ENCODE measurements at places on chromosomes 12 and 14.

DNA sequence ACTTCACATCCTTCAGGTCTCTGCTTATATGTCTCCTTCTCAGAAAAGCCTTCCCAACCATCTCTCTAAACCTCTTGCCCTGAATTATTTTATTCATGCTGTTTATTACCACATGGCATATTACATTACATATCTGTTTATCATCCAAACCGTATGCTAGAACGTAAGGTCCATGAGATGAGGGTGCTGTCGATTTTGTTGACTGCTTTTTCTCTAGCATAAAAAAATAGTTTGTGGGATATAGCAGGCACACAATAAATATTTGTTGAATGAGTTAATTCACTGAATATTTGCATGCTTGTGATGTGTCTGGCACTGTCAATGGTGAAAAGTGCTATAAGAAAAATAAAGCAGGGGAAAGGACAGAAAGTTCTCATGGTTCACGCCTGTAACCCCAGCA lies 22.9 kb downstream of the SAMD4A start:
- no peak for DNase-seq

- no peak for DNase-seq
These were observed 29.8 kb downstream of the GPATCH2L start for GRCh38 chr14:76181546-76181945.

DNA sequence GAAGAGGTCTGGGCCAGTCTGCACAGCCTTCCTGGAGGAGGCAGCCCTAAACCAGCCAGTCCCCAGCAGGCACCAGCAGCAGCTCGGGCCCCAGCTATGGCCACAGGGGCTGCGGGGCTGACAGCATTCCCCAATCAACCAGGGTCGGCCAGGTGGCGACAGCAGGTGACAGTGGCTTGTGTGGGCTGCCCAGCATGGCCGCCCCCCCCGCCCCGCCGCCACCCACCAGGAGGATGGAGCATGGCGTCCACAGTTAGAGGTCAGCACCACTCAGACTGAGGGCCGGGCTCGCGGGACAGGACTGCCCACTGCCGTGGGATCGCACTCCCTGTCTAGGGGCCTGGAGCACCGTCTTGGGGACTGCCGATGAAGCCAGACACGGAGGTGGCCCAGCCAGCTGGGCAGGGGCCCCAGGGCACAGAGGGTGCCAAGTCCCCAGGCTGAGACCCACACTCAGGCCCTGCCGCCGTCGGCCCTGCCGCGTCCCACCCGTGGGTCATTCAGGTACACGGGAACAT lies 15.0 kb downstream of the AKT1 start:
- no peak for DNase-seq

GRCh38 chr14:75312341-75312740 lies 33.7 kb downstream of the FOS start:
- no peak for DNase-seq

DNA sequence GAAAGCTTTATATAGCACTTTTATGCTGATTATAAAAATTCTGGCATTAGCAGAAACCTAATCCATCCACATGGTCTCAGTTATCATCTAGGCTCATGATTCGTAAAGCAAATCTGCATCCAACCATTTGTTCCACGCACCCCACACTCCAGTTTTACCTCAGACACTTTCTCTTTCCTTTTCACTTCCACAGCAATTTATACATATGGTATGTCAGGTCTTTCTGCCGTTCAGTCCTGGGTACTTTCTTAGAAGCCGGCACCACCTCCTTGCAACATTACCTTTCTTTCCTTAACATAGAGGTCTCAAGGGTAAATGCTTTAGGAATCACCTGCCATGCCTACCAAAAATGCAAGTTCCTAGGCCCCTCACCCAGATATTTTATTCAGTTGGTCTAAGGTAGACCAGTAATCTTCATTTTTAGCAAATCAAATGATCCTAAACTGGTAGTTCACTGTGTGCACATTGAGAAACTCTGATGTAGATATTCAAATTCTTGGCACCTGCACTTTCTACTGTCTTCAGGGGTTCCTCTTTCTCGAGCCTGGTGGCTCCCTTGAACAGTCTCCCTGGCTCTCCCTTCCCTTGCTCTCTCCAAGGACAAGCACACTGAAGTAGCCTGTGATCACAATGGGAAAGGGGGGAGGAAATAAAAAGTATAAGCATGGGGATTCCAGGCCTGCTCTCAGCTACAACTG lies 2.8 kb upstream of the KRAS start:
- DNase-seq = no peak

GRCh38 chr12:19121449-19122018 lies 8.0 kb upstream of the PLEKHA5 start:
- DNase-seq = no peak

DNA sequence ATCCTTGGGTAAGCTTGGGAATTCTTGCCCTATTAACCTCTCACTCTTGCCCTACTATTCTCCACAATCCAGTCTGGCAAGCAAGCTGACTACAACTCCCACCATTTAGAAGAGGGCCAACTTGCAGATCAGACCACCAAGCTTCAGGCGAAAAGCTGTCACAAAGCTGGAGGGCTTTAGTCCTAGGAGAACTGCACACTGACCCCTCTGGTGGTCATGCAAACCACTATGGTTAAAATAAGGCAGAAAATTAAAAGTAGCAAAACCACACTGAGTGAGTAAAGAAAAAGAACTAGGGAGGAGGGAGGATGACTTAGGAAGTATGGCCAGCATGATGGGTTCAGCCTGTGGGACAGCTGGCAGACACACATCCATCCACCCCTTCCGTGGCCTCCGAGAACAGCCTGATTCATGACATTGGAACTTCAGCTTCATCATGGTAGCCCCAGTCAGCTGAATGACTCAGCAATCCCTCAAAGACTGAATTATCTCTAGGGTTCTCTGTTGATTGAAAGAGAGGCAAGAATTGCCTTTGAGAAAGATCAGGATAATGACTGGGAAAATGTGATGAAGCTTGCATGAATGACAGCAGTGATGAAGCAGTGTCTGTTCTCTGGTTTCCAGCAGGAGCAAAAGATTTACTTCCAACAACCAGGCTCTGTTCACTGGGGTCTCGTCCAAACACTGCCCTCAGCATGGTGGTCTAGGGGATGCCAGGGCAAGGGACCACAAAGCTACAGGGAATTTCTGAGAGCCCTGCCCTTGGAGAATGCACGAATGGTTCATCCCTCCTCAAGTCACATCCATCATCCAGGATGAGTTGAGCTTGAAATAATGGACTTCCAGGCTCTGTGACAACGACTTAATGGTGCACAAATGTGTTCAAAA lies 24.4 kb downstream of the PITPNM2 start:
- no peak for DNase-seq

DNA sequence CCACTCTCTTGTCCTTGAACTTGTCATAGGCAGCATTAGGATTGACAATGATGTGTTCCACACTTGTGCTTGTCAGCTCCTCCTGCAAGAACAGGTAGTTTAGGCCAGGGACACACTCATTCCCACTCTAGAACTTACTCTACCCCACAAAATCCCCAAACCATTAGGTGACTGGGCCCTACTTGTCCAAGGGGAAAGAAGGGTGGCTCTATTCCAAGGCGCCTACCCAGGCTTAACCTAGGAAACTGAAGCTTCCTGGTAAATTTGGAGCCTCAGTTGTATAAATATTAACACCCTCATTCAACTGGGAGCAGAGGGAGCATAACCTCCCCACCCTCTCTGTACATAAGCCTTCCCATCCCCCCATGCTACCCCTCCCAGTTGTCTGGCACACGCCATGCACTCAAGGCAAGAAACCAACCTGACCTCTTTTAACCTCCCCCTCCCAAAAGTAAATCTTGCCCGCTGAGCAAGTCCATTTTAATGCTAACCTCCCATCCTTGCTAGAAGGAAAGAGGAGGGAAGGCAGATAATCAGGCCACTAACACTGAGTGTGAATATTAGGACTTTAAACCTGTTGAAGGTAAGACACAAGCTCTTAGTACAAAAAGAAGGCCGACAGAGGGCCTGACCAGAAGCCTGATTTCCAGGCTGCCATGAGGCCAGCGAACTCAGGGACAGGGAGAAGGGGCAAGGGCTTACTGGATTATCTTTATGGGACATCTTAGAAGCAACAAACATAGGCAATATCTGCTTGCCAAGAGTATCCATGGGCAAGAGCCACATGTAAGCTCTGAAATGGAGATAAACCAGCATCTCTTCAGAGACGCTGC lies 11.0 kb downstream of the DCTN2 start:
- no peak for DNase-seq

DNA sequence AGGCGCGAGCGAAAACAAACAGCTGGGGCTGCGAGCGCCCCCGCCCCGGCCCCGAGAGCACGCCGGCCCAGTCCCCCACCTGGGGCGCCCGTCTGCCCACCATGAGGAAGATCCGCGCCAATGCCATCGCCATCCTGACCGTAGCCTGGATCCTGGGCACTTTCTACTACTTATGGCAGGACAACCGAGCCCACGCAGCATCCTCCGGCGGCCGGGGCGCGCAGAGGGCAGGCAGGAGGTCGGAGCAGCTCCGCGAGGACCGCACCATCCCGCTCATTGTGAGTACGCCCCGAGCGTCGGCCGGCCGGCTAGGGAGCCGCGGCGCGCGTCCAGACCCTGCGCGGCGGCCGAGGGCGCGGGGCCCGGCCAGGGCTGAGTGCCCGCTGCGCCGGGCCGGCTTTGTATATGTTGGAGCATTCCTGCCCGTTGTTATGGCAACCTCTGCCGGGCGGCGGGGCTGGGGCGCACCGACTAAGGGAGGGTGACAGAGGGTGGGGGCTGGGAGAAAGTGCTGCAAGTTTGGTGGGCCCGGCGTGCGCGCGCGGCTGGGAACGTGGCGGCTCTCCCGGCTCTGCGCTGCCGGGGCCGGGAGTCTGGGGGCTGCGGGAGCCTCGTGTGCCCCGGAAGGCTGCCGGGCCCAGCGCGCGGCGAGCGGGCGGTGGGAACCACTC lies 367 bp downstream of the GALNT16 start:
- no peak for DNase-seq

- DNase-seq = no peak
These were observed 3.3 kb upstream of the KRT18 start for GRCh38 chr12:52945389-52946232.

DNA sequence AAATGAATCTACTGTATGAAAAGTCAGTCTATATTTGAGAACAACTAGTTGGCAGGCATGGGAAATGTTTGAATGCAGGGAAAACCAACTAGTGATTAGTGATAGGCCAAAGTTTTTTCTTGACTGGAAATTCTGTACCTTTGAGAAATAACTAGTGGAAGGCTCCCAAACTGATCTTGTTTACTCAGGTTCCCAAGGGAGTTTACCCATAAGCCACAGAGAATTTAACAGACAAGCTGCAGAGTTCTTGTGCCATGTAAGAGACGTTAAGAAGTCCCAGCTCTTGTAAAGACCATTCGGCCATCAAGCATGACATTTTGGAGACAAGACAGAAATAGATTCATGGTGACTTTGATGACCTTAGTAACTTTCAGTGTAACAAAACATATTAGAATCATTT lies 1882.8 kb upstream of the SEL1L start:
- DNase-seq = no peak

DNA sequence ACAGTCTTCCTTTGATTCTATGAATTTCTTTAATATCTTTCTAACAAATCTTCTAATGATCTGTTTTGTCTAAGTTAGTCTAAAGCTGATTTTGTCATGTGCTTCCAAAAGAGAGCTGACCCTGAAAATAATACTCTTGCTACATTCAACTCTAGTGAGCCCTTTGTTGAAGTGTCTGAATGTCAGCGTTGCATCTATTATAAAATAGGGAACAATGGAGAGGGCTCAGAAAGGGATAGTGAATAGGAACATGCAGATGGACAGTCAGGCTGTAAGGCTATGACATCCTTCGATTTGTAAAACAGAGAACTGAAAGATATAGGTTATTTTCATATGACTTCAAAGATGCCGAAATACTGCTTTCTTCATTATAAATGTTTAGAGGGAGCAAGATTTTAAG lies 304.5 kb downstream of the GALC start:
- DNase-seq = no peak

DNA sequence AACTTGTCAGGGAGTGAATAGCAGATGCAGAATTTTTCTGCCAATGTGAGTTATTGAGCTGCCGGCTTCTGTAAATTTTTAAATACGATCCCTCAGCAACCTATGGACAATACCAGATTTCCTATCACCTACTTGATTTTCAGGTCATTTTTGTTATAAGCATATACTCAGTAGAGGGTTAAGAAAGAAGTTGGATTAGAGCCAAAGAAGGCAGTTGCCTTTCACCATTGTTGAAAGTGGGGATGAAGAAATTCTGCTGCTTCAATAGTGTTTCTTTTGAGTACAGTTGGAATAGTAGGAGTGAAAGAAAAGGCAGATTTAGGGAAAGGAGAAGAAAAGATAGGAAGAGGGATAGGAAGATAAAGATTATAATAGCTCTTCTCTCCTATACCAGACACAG lies 197.1 kb downstream of the ATP23 start:
- no peak for DNase-seq
